RPMI7951 (cell line): ENCODE measurements at places on chromosomes 3 and 15. TPM values are rescaled to one million over a fixed set of nuclear protein-coding genes. Genes with fewer than 3 reads are reported as not detected.

ATP2B2 gene
- 0.39 and 0.72 TPM in 2 replicates for total RNA-seq

DNA sequence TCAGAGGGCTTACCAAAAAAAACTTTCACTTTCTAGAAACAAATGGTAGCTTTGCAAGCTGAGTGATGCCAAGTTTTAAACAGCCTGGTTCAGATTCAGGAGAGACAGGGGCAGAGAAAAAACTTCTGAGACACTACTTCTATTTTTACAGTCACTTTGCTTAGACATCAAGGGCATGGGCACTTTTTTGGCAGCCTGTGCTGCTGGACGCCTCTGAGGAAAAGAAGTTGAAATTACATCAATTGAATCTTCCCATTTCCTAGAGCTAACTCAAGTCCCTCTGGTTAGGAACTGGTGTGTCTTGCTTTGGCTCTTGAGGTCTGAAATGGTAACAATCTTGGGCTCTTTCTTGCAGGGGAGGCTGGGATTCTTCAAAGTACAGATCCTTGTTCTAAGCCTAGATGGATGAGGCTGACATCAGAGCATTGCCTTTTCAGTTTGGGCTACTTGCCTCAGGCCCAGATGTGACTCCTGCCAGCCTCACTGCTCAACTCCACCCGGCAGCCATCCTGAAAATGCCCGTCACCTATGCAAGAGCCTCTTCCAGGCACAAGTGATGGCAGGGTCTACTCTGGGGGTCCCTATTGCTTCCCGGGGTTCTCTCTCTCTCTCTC lies 357.5 kb downstream of the FOXP1 start:
- DNase-seq: peak; percentile 31

MYRIP gene
- not detected in 2 replicates for total RNA-seq

CCDC14 gene
- 49.3 and 58.5 TPM in 2 replicates for total RNA-seq

ITGB5 gene
- 287 and 363 TPM in 2 replicates for total RNA-seq

PLA2G4D gene
- total RNA-seq: not detected in 2 replicates

- no peak for DNase-seq
Measured at GRCh38 chr3:151895478-151896241, 22.2 kb downstream of the SUCNR1 start.

- peak; percentile 32 for DNase-seq
Measured at GRCh38 chr3:125000661-125001060, 55.1 kb downstream of the HEG1 start.

GRCh38 chr3:126414961-126415660 lies 20.4 kb downstream of the CFAP100 start:
- no peak for DNase-seq

- no peak for DNase-seq
Measured at GRCh38 chr3:2684046-2684445, 426.1 kb downstream of the IL5RA start.

- no peak for DNase-seq
Measured at GRCh38 chr15:38065721-38066345, 131.4 kb downstream of the TMCO5A start.

- no peak for DNase-seq
Measured at GRCh38 chr15:70067681-70068080, 30.0 kb downstream of the TLE3 start.

TBC1D21 gene
- total RNA-seq: not detected in 2 replicates

- DNase-seq: no peak
Measured at GRCh38 chr15:55353025-55353424, 34.0 kb downstream of the PIGB start.

- DNase-seq: no peak
Measured at GRCh38 chr3:28947751-28948150, 333.1 kb upstream of the RBMS3 start.
